ENCODE measurements at places on chromosomes 12 and 14.

DNA sequence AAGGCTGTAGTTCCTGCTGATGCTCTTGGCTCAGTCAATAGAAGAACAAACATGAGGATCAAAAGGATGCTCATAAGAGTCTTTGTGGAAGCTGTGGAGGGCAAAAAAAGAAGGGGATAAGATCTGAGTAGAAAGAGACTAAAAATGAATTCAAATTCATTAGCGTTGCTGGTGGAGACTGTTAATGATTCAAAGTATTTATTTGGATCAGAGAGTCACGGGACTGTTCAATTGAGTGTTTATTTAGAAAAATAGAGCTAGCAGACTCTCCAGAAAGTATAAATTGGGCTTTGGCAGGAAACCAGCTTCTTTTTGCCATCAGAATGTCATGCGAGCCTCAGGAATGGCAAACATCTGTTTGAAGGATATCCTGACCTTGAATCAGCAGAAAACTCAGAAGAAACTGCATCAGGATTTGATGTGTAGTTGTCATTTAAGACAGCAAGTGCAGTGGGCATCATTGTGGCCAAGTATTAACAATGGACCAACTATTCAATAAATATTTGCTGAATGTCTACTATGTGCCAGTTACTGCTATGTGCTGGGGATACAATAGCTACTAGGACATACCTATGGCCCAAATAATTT is 126.4 kb downstream of the TBC1D30 start:
- DNase-seq, result no peak

DNA sequence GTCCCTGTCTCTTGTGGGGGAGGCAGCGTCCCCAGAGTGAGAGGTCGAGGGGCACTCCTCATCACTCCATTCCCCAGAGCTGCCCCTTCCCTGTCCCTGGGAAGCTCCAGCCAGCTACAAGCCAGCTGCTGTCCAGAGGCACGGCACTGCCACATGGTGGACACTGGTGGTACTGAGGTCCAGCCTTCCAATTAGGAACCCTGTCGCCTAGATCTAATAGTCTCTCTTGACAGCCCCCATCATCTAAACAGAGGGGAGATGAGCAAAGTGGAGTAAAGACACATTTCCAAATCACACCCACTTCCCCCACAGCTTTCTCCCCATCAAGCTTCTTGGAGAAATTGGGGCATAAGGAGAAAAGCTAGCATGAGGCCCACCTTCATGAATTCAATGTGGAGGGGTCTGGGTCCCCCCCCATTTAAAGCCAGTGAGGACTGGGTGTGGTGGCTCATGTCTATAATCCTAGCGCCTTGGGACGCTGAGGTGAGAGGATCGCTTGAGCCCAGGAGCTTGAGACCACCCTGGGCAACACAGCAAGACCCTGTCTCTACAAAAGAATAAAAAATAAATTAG is 2.1 kb upstream of the INHBE start:
- peak; percentile 56 for DNase-seq

GRCh38 chr14:59026081-59026480 is 162.4 kb upstream of the DAAM1 start:
- DNase-seq, result no peak

- DNase-seq, result no peak
These were observed 105.1 kb downstream of the GXYLT1 start for GRCh38 chr12:42039577-42039976.

- no peak for DNase-seq
These were observed 5.4 kb upstream of the ERO1A start for GRCh38 chr14:52700701-52701172.

DNA sequence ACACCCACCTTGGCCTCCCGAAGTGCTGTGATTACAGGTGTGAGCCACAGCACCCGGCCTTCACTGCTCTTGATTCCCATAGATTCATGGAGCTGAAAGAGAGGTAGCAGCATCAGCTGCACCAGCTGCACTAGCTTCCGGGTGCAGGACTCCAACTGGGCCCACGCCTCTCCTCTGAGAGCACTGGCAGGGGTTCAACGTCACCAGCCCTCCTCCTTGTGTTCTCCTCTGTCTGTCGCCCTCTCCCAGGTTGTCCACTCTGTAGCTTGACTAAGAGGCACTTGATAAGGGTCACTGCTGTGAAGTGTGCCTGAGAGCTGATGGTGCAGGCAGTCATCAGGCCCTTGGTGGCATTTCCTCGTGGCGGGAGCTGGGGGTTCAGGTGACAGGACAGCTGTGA is 28.3 kb downstream of the MLXIP start:
- DNase-seq, result peak; percentile 73

GRCh38 chr12:70645494-70646317 is 8.5 kb upstream of the PTPRB start:
- DNase-seq, result no peak

- DNase-seq, result peak; percentile 72
These were observed 45.3 kb upstream of the ANO6 start for GRCh38 chr12:45170456-45171042.

GRCh38 chr12:76520348-76520747 is 39.2 kb downstream of the OSBPL8 start:
- no peak for DNase-seq

- no peak for DNase-seq
These were observed 36.1 kb downstream of the TMCC3 start for GRCh38 chr12:94614288-94614721.

DNA sequence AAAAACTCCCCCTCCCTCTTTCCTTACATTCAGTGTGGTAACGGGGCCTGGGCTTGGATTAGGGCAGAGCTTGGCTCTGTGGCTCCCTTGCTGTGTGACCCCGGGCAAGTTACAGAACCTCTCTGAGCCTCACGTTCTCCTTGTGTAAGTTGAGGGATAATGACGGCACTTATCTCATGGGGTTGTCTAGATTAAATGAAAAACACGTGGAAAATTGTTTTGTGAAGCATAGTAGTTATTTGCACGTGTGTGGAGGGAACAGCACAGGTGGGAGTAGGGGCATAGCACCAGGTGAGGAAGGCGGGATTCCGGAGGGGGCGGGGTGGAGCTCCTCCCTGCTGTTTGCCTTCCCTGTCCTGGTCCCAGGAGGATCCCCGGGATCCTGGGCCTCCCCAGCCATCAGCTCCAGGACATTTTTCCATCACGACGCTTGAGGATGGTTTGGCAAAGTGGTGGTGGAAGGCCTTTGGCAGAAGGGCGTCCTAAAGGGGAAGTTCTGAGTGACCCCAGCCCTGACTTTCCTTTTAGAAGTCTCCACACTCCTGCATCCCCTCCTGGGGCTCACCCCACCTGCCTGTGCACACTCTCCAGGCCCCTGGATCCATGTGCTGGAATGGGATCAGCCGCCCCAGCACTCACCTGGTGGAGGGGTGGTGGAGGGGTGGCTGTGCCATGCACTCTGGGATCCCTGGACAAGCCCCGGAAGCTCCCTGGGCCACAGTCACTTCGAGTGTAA is 22.7 kb downstream of the LRTM2 start:
- DNase-seq, result no peak

- no peak for DNase-seq
These were observed 55.6 kb downstream of the TSPAN9 start for GRCh38 chr12:3132636-3133404.

GRCh38 chr12:110126557-110126956 is 2.4 kb downstream of the IFT81 start:
- no peak for DNase-seq

GRCh38 chr12:28268608-28269229 is 78.5 kb downstream of the CCDC91 start:
- no peak for DNase-seq

DNA sequence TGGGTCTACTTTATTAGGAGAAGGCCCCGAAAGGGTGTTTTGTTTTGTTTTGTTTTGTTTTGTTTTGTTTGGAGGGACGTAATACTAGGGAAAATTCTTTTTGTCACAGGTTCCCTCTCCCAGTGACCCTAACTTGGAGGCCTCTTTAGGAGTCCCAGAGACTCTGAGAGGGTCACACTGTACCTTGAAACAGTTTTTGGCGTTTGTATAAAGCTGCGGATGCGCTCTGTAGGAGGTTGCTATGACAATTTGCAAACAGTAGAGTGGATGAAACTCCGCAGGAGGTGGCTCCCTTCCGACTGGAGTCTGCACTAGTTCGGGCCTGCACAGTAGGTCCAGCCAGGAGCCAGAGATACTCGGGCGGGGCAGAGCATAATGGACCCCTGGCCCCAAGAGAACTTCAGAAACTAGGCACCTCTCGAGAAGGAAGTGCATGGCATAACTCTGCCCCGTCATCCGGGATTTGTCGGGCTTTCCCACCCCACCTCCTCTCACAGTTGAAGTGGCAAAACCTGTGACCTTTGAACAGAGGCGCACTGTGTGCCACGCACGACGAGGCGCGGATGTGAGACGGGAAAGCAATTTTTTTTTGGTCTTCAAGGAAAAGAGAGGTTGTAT is 1.3 kb upstream of the DYRK2 start:
- no peak for DNase-seq

DNA sequence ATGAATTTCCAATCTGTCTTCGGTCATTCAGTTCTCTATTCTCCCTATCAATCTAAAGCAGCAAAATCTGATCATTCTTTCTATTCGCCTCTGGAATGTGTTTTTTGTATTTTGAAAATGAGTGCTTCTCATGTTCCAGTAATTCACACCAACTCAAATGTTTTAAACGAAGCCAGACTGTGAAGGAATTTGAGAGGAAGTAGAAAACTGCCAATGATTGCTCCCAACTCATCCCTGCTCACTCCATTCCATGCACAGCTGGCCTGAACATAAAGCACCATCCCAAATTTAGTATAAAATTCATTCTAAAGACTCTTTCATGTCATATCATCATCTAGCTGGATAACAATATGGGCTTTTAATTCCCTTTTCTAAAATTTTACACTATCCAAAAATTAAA is 123.8 kb downstream of the DUSP6 start:
- no peak for DNase-seq

DNA sequence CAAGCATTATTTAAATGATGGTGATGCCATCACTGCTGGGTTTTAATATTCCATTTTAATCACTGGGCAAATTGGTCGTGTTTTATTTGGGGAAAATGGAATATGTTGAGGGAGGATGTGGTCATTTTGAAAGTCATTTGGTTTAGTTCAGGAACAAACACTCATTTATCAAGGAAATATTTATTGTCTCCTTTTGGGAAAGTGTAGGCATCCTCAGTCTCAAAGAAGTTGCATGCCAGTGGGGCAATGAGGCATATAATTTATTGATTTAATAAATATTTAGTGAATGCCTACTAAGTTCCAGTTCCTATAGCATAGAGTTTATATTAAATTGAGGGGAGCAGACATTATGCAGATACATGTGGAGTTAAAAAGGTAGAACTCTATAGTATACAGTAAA is 134.3 kb downstream of the NPAS3 start:
- DNase-seq, result no peak

GRCh38 chr12:104963757-104964156 is 5.7 kb upstream of the SLC41A2 start:
- no peak for DNase-seq

DNA sequence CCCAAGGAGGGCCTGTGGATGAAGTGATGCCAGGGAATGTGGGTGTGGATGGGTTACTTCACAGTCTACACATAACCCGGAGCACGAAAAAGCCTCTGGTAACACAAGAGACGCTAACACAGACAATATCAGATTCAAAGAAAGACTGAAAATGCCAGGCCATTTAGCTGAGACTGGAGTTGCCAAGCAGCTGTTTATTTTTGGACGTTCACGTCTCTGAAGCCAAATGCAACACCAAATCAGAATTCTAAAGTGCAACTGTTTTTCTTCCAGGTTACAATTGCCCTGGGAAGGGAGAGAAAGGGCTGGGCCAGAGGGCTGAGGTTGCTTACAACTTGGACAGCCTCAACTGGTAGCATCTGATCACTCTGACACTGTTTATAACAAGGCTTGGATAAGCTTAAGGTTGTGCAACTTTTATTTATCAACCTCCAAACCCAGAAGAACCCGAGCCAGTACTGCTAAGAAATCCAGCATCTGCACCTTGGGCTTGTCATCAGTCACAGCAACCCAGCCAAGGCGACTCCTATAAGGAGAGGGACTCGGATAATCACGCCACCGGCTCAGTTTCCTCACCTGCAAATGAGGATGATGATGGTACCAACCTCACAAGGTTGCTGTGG is 24.8 kb downstream of the NUAK1 start:
- no peak for DNase-seq

- DNase-seq, result no peak
These were observed 59.0 kb upstream of the DLK1 start for GRCh38 chr14:100667656-100668055.

DNA sequence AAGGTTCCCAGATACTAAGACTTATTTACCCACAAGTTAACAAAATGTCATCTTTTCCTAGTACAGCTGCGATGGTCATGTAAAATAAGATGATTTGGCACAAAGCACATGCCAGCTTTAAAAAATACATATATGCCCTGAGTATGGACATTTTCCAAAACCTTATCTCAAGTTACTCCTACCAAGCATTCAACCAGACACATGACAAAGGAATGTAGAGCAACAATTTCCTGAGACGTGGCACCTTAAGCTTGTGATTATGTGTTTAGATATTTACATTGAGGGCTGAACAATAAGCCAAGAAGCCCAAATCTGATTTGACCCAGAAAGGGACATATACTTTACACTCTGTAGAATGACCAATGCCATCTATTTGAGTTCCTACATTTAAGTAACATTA is 24.5 kb upstream of the OVCH1 start:
- no peak for DNase-seq
